Activated CD4-positive, alpha-beta T cell treated with anti-CD3 and anti-CD28 coated beads for 24 hours (primary cell): ENCODE measurements at places on chromosomes 13 and 19.

- DNase-seq: no peak
These were observed 19.4 kb downstream of the ZNF816 start for GRCh38 chr19:52943134-52943883.

DNA sequence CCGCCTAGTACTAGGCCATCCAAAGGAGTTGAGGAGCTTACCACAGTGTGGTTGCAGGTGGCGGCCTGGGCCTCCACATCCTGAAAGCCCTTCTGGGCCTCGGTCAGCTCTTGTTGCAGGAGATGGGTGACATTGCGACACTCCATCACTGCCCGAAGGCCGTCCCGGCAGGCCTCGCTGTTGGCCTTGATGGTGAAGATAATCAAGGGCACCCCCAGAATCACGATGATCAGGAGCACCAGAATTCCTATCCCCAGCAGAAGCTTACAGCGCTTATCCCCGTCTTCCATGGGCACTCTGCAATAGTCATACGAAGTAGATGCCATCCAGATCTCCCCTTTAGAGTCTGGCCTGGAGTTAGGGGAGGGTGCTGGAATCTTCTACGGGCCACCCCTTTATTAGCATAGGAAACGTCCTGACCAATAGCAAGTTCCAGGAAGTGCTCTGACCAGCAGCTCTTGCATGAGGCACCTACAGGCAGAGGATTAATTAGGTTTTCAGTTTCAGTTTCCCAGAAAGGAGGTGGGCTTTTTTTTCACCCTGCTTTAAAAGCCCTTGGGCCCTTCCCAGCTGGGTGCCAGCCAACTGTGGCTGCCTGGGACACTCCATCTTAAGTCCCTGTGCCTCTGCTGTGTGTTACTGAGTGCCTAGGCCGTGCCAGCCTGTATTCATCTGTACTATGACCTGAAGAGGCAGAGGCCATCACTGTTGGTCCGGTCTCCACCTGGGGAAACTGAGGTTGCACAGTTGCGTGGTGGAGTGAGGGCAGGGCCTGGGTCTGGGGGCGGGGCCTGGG, at the start of gene BST2:
TSS of gene BST2 (minus strand) at position 381 of the 796 bp plus-strand sequence. CDS start at position 326, 55 bp downstream.
- no peak for DNase-seq

GRCh38 chr13:21330126-21330861, 128.8 kb downstream of the ZDHHC20 start:
- no peak for DNase-seq

DNA sequence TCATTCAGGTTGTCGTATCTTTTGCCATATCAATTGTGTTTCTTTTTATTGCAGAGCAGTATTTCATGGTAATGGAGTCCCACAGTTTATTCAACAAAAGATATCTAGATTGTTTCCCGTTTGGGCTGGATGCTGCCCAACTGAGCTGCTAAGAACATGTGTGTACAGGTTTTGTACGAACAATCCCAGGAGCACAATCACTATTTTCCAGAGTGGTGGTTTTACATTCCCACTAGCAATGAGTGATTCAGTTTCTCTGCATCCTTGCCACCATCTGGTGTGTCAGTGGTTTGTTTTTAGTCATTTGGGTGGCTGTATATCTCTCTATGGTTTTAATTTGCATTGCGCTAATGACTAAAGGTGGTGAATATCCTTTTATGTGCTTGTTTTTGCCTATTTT, 52.7 kb upstream of the ZDHHC20 start:
- DNase-seq: no peak

- DNase-seq: no peak
These were observed 21.6 kb downstream of the ATP4B start for GRCh38 chr13:113636266-113636963.

DNA sequence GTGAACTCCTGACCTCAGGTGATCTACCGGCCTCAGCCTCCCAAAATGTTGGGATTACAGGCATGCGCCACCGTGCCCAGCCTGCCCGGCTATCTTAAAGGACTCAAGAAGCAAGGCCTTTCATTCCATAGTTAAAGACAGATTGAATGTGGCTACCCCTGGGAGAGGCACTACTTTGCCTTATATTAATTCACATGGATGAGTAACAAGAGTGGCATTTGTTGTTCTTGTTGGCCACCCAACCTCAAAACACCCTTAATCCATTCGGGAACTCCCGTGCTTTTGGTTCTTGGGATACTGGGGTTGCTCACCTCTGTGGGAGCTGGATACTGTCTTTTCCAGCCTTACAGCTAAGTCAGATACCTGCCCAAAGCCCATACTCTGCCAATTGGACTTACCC, 34.4 kb upstream of the ABCC4 start:
- no peak for DNase-seq

- DNase-seq: no peak
These were observed 29.7 kb upstream of the MIER2 start for GRCh38 chr19:374183-374885.

- no peak for DNase-seq
These were observed 327.7 kb downstream of the ITGBL1 start for GRCh38 chr13:101780211-101780610.

DNA sequence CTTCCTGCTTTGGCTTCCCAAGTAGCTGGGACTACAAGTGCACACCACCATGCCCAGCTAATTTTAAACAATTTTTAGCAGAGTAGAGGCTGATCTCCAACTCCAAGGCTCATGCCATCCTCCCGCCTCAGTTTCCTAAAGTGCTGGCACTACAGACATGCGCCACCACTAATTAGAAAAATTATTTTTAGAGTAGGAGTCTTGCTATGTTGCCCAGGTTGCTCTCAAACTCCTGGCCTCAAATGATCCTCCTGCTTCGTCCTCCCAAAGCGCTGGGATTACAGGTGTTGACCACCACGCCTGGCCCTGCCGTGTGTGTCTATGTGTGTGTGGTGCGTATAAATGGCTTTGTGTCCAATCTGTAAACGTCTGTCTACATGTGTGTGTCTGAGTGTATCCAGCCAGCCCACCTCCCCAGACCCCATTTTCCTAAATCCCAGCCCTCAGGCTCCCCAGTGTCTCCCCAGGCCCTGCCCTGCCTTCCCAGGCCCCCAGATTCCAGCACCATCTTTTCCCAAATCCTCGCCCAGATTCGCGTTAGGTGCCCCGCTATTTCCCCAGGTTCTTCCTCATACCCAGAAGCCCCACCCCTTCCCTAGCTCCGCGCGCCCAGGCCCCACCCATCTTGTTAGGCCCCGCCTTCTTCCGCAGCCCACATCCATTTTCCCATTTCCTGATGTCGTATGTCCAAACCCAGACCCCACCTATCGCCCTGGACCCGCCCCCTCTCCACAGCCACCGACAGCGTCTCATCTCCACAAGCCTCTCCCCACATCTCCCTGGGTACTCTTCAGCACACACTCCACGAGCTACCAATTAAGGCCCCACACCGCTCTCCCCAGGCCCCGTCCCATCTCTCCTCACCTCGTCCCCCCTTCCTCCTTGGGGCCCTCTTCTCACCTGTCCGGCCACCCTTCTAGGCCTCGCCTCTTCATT, 24.9 kb downstream of the SLC8A2 start:
- DNase-seq: no peak

DNA sequence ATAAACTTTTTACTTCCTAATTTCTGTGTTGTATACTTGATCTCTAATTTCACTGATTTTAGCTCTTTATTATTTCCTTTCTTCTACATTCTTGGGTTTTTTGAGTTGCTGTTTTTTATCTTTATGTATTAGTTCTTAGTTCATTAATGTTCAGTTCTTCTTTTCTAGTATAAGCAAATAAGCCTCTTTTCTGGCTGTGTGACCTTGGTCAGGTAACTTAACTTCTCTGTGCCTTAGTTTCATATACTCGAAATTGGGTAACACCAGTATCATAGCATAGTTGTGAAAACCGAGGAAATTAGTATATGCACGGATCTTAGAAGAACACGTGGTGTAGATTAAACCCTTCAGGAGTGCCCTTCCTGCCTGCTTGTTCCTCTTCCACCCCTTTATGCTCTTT, 130.2 kb upstream of the C1QTNF9B start:
- no peak for DNase-seq

DNA sequence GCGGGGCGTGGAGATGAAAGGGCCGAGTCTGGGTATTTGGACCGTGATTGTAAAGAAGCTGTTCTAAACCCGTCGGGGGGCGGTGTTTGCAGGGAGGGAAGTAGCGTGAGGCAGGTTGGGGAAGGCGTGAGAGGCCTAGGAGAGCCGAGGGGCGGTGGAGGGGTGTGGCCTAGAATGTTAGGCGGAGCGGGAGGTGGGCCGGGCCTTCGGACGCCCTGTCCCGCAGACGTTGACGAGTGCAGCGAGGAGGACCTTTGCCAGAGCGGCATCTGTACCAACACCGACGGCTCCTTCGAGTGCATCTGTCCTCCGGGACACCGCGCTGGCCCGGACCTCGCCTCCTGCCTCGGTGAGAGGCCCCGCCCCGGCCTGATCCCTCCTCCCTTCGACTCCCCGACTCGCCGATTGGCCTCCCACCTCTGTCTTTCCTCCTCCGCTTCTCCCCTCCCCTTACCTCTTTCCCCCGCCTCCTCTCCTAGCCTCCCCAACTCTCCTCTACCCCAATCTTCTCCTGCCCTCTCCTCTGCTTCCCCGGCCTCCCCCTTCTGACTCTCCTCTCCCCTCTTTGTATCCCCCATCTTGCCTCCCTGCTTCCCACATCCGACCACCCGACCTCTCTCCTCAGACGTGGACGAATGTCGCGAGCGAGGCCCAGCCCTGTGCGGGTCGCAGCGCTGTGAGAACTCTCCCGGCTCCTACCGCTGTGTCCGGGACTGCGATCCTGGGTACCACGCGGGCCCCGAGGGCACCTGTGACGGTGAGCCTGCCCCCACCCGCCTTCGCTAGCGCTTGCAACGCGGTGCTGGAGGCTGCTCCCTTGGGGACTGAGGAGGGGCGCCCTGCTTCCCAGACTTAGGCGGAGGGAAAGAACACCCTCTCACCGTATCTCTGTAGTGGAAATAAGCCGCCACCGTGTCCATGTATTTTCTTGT, 12.8 kb downstream of the LTBP4 start:
- peak; percentile 82 for DNase-seq

- no peak for DNase-seq
These were observed 504.8 kb downstream of the SLITRK1 start for GRCh38 chr13:83377491-83377890.

GRCh38 chr19:55348317-55349034, 6.0 kb downstream of the COX6B2 start:
- no peak for DNase-seq

DNA sequence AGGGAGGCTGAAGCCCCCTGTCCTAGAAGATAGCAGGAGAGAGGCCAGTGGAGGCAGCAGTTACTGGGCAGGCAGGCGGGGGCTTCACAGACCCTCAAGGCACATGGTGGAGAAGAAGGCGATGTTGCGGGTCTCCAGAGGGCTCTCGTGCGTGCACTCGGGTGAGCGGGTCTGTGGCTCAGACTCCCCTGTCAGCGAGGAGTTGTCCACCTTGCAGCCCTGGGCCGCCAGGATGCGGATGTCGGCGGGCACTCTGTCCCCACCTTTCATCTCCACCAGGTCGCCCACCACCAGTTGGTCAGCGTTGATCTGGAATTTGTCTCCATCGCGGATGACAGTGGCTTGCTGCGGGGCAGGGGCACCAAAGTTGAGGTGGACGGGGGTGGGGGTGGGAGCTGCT, 3.2 kb downstream of the ATP4A start:
- no peak for DNase-seq

DNA sequence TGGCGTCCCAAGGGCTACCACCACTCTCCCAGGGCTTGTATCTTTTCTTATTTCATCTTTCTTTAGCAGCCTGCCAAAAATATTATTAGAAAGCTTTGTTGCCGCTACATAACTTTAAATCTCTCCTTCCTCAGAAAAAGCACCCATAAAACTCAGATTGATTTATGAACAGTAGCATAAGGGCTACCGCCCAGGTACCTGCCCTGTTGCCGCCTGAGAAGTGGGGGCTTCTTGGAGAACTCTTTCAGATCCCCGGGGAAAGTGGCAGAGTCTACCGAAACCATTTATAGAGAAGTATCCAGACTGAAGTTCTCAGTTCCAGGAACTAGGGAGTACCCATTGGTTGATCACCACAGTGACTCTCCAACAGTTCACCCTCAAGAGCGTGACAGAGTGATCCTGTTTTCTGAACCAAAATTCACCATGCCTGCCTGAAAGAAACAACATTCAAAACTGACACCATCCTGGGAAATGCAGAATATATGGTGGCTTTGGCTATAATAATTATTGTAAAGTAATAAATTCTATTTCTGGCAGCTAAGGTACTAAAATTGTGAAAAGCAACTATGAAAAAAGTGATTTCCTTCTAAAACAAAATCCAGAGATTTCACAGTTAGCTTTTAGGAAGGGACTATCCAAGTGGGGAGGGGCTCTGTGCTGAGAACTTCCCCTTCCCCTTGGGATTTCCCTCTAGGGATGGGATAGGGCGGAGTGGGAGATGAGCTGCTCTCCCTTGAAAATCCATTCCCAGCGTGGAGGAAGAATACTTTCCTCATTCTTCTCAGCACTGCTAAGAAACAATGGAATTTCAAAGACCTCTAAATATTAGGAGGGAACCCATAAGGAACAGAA, 877 bp upstream of the N4BP2L1 start:
- DNase-seq: no peak

DNA sequence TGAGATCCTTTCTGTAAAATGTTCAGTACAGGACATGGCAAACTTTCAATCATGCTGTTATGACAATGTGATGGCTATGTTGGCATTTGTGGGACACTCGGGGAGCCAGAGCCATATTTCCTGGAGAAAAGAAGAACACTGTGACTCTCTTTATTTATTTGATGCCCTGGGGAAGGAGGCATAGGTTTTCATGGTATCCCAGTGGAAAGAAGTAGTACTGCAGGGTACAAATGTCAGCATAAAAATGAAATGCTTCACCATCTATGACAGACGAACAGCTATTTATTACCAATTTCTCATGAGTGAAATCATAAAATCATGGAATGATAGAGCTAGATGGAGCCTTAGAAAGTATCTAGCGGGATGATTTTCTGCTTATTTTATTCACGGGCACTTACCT, 217.1 kb downstream of the COL4A1 start:
- no peak for DNase-seq

- DNase-seq: no peak
These were observed 125.9 kb upstream of the USP29 start for GRCh38 chr19:56993851-56994250.

GRCh38 chr19:39211731-39212374, 7.8 kb upstream of the SYCN start:
- no peak for DNase-seq

DNA sequence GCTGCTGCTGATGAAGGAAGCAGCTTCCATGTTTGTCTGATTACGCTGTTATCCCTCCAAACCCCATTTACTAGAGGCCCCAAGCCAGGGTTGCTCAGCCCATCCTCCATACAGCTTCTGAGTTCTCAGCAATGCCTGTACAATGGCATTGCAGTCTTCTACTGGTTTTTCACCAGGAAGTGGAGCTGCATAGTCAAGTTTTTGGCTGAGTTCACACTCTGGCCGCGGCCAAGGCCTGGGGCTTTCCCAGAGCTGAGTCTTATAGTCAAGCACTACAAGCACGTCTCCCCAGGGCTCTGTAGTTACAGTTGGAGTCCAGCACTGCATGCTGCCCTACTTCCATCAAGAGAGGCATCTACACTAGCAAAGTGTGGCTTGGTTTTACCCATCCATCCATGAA, 182.5 kb downstream of the POU4F1 start:
- no peak for DNase-seq

- DNase-seq: no peak
These were observed 706.5 kb upstream of the MIR17HG start for GRCh38 chr13:90640976-90641375.
